ENCODE measurements at places on chromosomes 6 and 20.

DNA sequence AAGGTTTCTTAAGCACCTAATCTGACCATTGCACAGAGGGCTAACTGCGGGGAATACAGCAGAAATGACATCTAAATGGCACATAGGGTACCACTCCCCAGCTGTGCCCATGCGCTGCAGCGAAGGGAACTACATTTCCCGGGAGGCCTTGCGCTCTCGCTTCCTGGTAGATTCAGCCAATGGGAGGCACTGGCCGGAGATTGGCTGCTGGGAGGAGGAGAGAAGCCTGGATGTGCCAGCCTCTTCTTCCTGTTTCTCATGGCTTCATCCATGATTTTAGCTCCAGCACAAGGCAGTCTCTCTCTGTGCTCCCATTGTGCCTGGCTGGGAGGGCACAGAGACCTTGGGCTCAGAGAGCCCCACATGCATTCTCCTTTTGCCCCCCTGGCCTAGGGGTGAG is 101.7 kb upstream of the FOXA2 start:
- DNase-seq: no peak

DNA sequence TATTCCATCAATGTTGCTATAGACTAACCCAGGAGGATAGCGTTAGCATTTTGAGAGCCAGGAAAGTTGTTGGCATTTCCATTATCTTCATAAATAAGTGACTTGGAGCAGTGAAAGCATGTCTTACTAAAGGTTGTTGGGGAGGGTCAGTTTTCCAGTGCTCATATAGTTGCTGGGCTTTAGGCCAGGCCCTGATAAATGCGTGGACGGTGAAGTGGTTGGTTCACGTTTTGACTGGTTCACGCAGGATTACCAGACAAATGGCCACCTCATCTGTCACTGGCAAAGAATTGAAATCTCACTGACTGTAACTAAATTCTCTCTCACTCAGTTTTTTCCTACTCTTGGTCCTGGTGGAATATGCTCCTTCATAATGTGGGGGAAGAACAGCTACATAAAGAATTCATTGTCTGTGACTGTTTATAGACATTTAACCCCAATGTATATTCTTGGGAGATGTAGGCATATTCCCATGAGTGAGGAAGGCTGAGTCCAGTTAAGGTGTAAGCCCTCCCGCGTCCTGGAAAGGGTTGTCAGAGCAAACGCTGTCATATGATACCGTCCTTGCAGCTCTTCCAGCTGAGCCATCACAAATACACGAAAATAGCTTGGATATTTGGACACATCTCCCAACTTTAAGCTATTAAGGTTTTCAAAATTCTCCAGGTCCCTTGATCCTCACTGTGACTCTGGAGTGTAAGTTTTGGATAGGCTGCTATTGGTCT is 27.8 kb downstream of the LRRC1 start:
- no peak for DNase-seq

DNA sequence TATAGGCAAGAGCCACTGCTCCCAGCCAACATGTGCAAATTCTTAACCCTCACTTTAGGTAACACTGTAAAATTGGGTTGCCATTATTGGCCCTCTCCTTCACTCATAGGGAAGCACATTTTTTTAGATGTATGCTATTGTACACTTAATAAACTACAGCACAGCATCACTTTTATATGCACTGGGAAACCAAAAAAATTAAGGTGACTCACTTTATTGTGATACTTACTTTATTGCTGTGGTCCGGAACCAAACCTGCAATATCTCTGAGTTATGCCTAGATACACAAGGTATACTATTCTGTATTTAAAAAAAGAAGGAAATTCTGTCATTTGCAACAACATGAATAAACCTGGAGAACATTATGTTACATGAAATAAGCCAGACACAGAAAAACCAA is 40.5 kb downstream of the IPCEF1 start:
- no peak for DNase-seq

GRCh38 chr6:43765776-43766499 is 4.1 kb upstream of the VEGFA start:
- DNase-seq: no peak

GRCh38 chr6:140208286-140208685 is 833.8 kb upstream of the CITED2 start:
- no peak for DNase-seq

DNA sequence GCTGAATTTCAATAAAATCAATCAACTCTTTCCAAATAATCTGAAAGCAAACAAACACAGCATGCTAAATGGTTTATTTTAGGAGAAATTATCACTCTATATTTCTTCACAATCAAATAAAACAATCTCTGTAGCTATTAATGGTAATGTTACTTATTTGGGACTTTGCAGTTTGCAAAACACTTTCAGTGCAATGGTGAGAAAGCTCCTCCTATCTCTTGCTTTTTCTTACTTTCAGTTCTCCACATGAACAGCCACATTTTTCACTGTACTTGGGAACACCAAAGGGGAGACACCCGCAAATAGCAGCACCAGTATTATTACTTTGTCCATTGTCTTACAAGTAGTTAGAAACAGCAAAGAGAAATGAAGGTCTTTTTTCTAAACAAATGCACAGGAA is 92.4 kb downstream of the DST start:
- DNase-seq: no peak

DNA sequence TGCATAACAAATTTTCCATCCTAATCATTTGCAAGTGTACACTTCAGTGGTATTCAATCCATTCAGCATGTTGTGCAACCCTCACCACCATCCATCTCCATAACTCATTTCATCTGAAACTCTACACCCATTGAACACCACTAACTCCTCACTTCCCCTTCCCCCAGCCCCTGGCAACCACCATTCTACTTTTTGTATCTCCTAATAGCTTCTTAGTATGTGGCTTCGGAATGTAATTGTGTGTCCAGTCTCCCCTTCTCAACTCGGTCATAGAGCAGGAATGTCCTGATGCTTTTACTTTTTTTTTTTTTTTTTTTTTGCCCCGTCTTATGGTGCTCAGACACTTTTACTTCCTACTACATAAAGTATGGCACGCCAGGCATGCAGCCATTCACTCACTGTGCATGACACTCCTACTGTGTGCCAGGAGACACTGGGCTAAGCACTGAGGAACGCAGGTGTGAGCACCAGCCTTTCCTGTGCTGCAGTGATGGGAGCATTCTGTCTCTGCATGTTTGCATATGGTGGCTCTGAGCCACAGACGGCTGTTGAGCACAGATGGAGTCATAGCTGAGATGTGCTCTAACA is 15.3 kb downstream of the HCK start:
- no peak for DNase-seq

Data from GM10248 (cell line).